ENCODE measurements at places on chromosomes 16 and 17.

DNA sequence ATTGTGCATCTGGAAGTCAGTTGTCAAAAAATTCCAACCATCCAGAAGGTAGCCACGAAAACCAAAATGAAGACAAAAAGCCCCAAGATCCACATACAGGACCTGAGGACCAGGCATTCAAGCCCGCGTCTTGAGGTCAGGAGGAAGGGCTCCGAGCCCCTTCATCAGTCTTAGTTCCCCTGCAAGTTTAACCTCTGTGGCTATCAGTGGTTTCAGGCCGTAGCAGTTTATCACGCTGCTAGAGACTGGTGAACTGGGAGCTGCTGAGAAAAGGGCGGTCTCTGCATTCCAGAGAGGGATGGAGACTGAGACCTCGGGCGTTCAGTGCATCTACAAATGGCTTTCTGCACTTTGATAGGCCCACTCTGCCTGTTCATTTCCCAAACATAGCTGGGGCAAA, 70.6 kb downstream of the IRF8 start:
- no peak for DNase-seq

- no peak for DNase-seq
Observed at GRCh38 chr17:45751466-45751865, 32.7 kb upstream of the CRHR1 start.

DNA sequence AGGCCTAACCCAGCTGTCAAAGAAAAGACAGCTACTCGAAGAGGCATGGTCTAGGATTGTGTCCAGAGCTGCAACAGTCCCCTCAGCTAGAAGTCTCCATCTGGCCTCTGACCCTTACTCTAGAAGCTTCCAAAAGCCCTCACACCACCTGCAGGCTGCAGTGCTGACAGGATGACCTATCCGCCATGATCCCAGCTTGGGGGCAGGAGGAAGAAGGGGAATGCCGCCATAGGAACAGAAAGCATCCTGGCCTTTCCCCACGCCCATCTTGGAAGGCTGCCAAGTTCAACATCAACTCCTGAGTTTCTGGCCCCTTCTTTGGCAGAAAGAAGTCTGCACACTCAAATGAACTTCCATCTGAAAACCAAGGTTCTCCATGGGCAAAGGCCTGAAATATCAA, 3.1 kb upstream of the KRT36 start:
- DNase-seq, result no peak

- DNase-seq, result peak; percentile 79
Observed at GRCh38 chr16:55711959-55712876, 56.4 kb downstream of the SLC6A2 start.

GRCh38 chr17:10061111-10061845, 137.1 kb downstream of the GAS7 start:
- DNase-seq, result no peak

DNA sequence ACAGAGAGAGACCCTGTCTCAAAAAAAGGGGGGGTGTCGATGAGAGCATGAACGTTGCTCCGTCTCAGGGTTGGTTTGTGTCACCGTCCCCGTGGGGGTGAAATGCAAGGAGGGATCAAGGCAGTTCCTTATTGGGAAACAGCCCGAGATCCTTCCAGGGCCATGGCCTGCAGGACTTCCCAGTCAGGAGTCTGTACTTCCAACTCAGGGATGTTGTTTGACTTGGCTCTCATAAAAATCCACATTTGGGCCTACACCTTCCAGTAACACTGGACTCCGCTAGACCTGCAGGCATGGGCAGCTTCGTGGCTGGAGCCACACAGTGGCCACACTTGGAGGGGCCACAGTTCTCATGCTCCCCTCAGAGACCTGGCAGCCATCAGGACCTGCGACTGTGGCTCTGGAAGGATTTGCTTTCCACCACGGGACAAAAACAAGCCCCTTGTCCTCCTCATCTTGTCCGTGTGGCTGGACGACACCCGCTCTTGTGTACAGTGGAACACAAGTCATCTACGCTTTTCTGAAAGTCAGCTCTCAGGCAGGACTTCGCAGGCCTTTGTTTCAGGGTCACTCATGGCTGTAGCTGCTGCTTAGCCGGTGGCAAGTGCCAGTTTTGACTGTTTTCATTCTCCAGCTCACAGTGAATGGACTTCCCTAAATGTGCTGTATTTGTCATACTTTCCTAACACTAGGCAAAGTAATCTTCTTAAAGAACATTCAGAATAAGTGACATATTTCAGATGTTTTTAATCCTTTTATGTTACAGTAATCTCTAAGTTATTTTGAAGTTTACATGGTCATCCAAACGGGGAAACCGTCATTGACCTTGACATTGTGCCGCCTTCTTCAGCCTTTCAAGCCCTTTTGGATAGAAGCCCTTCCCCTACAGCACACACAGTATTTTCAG, 24.2 kb upstream of the IL17C start:
- DNase-seq, result no peak

GRCh38 chr17:62750631-62751051, 57.5 kb downstream of the MARCHF10 start:
- no peak for DNase-seq

DNA sequence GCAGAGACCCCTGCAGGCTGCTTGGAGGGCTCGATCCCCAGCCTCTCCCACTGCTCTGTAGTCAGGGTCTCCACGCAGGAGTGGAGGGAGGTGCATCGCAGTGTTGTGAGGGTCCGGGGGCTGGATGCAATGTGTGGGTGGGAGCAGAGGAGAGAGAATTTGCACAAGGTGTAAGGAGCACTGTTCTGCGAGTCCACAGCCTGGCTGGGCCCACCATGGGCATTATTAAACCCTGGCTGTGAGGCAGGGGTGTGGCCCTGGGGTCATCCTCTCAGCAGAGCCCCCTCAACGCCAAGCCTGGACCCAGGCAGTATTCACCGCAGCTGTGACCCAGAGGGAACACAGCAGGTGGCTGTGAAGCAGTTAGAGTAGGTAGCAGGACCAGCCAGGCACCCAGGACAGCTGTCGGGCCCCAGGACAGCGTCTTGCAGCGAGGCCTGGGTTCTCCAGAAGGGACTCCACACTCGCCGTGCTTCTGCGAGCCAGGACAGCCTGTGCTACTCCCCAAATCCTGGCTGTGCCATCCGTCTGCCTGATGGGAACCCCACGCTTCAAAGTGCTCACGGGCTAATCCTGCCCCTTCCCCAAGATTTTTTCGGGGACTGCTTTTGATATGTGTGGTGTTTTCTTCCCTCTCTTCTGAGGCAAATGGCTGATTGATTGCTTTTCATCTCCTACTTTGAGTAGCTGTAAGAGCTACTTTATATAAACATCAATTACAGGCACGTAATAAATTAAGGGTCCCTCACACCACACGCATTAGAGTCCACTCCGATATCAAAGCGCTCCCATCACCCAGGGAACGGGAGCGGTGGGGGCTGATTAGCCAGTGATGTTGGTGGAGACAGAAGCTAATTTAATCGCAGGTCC, 100.9 kb upstream of the GSE1 start:
- no peak for DNase-seq

DNA sequence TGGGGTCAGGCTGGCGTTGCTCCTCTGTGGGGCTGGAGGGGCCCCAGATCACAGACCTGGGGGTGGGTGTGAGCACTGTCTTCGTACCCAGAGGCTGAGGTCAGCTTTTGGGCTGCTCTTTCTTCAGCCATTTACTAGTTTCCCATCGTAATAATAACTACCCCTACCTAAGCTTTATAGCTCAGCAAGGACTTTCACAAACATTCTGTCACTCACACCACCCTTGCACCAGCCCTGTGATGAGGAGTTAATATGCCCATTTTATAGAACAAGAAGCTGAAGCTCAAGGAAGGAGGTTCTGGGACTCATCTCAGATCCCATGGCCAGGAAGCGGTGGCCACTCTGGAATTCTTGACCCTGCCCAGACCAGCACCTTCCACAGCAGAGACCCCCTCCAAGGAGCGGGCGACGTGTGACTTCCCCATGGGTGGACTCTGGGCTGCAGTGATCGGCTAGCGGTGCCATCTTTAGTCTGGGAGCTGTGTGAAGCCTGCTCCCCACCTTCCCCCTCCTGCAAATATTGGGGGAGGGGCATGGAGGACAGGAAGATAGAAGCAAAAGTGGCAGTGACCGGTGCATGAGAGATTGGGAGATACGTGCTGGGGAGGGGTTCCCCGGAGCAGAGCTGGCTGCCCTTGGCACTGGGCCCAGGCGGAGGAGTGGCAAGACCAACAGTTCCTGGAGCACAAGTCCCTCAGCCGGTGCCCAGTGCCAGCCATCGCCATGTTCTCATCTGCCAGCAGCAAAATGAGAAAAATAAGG, 81.8 kb upstream of the TOB1 start:
- no peak for DNase-seq

Measured in stimulated activated CD8-positive, alpha-beta memory T cell treated with anti-CD3 and anti-CD28 coated beads, Interleukin-4, amount 100 ng/mL, for 48 hours (primary cell).